ENCODE measurements at places on chromosomes 16 and 17.

- DNase-seq, result no peak
Measured at GRCh38 chr17:67696347-67696746, 21.4 kb upstream of the NOL11 start.

DNA sequence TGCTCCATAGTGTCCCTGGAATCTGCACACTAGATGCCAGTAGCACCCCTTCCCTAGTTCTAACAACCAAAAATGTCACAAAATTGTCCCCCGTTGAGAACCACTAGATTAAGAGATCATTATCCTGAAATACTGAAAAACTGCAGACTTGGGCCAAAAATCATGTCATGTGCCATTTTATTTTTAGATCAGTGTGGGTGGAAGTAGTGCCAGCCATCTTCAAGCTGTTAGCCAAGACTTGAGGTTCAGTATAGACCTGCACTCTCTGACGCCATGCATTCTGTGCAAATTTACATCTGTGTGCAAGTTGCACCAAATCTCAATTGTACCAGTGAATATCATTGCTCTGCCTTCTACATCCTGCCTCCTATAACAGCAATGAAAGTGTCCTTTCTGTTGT is 31.5 kb upstream of the NOL11 start:
- no peak for DNase-seq

- no peak for DNase-seq
Measured at GRCh38 chr16:50809561-50809960, 67.7 kb downstream of the CYLD start.

DNA sequence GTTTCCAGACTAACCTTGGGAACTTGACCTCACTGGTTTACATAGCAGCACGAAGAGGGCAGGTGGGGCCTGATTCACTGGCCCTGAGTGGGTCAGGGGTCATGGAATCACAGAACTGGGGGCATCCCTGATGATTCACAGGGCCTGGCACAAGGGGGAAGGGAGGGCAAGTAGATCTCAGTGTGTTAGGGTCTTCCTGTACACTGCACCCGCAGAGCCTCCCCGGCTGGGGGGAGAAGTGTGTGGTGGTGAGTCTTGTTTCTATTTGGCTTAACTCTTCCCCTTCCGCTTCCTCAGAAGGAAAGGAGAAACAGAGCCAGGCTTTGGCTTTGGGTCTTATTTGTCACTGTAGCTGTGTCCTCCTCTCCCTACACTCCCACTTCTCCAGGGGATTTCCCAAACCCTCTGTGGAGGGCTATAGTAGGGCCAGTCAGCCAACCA is 3.7 kb downstream of the STARD3 start:
- DNase-seq, result no peak

DNA sequence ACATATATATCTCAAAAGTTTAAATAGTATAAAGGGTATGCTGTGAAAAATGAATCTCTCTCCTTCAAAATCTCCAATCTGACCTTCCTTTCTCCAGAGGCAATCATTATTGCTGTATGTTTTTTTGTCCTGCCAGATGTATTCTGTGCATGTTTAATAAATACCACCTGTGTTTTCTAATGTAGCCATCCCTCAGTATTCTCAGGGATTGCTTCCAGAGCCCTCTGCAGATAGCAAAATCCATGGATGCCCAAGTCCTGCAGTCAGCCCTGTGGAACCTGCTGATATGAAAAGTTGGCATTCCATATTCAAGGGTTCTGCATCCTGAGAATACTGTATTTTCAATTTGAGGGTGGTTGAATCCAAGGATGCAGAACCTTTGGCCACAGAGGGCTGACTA is 42.9 kb downstream of the BPTF start:
- no peak for DNase-seq

DNA sequence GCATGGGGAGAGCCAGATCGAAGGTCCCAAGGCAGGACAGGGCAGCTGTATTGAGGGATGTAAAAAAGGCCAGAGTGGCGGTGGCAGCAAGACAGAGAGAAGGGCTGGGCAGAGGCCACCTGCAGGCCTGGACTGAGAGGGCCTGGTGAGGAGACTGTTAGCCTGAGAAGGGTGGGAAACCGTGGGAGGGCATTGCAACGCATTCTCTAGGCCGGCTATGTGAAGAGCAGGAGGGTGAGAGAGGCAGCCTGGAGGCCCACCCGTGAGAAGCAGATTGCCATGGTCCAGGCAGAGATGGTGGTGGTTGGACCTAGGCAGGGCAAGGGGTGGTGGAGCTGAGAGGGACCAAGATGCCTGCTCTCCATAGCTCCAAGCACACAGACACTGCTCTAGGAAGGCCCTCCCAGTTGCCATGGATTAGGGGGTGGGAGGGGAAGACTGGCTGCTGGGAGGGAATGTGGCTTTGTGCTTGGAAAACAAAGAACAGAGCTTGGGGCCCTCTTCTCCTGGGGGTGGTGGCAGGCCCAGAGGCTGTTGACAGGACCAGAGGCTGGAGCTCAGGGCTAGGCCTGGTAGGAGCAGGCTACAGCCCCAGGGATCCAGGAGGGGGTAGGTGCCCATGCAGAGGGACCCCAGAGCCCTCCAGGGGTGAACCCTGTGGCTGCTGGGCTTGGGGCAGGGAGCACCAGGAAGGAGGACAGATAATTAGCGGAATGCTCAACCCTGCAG is 12.4 kb upstream of the TCAP start:
- no peak for DNase-seq

DNA sequence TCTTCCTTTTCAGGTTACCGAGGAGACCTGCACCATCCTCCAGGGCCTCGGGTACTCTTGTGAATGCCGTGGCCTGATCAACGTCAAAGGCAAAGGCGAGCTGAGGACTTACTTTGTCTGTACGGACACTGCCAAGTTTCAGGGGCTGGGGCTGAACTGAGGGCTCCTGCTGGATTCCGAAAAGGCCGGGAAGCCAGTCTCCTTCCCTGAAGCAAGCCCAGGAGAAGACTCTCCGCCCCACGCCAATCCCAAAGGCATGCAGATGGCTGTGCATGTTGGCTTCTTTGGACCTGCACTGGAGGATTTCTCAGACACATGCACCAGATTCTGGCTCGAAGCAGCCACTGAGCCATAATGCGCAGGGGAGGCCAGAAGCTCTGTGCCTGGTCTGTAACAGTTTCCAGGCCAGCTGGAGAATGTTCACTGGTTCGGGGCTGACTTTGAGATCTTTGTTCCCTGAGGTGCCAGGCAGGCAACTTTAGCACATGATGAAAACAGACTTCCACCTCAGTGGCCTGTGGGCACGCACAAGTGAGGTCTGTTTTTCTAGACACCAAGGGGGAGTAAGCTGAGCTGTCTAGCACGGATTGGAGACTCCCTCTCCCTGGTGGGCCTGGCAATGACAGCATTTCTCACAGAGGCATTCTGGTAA is 49.1 kb downstream of the ADCY7 start:
- DNase-seq, result peak; percentile 32

GRCh38 chr16:29996766-29997250 is 767 bp downstream of the INO80E start:
- peak; percentile 25 for DNase-seq

DNA sequence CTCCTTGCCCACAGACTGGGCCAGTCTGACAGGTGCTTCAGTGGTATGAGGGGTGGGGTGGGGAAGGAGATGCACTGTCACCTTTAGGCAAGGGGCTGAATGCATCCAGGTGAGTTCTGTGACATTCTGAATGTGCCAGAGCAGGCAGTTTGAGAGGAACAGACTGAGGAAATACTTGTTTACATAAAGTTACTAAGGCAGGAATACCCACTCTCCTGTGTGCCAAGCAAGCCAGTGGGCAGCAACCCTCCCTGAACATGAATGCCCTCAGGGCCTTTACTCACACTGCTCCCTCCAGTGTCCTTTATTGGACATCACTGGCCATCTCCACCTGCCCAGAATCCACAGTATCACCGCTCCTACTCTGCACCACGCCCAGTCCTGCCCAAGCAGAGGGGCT is 33.1 kb upstream of the ULK2 start:
- DNase-seq, result no peak

- DNase-seq, result no peak
Measured at GRCh38 chr16:84063980-84064379, 21.4 kb upstream of the SLC38A8 start.
